ENCODE measurements at places on chromosomes 7 and 10.

DNA sequence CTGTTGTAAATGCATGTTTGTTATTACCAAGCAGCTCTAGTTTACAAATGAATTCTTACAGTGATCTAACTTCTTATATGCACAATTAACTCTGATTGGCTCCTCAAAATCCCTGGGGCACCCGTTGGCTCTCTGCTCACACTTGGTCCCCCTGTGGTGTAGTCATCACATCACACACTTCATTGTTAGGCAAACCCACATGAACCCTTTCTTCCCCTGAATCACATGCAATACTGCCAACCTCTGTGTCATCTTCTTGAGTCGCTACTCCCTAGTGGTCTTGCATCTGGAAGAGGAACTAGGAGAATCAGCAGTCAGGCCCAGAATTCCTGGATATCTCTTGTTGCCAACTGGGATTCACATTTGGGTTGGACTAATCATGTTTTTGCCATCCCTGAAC, 73.1 kb downstream of the CD36 start:
- DNase-seq: no peak

DNA sequence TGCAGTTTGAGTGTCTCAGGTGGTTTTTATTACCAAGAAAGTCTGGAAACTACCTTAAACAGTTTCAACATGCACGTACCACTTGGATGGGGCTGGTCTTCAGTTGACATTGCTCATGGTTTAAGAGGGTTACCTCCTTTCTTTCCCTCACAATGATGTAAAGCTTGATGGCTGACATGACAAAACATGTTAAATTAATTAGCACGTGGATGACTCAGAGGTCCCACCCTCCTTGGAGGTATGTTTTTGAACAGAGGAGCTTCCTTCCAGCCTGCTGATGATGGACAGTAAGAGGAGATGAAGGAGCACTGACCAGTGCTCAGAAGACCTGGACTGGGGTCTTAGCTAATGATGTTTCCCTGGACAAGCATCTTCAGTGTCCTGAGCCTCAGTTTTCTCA, 322.3 kb upstream of the PODXL start:
- no peak for DNase-seq

DNA sequence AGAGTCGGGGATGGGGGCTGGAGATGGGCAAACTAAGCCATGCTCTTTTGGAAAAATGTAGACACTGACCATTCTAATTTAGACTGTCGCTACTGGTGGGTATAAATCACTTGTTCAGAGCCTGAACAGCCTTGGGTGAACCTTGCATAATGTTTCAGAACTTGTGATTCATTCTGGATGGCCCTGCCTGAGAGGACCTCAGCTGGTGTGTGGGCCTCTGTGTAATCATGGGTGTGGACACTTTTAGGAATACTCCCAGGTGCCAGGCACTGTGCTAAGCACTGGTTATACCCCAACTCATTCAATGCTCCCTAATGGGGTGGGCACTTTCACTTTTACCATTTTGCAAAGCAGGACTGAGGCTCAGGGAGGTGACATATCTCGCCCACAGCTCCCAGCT, 26.8 kb upstream of the TM9SF3 start:
- no peak for DNase-seq

- DNase-seq: no peak
Observed at GRCh38 chr7:85033263-85033662, 153.6 kb downstream of the SEMA3D start.

DNA sequence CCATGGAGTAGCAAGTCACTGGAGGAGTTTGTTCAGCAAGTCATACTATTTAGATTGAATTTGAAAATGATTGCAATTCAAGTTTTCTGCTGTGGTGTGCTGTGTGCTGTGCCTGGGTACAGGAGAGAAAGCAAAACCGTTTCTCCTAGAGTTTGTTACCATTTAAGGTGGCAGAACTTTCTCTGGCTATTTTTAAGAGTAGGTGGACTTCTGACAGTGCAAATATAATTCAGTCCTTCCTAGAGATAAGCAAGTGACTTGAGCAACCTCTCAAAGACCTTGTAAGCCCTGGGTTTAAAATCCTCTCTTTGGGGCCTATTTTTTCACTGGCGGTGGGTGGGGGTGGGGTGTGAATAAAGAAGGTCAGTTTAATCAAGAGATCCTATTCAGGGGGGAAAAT, 42.9 kb upstream of the FGL2 start:
- DNase-seq: no peak

DNA sequence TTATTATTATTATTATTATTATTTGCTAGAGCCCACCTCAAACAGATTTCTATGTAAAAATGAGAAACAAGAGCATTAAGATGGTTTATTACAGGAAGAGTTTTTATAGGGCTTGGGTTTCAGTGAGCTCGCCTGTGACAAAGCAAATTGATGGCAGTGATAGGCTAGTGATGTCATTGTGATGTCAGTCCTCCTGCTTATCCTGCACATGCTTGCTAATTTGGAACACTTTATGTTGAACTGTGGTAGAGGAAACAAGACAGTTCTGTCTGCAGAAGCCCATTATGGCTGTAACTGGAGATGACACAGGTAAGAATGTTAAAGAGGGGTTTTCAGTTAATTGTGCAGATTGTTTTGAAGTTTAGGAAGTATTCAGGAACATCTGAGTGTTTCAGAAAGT, 68.3 kb downstream of the CREM start:
- DNase-seq: no peak

- no peak for DNase-seq
Observed at GRCh38 chr7:38679419-38679818, 48.2 kb upstream of the AMPH start.

- DNase-seq: peak; percentile 0
Observed at GRCh38 chr7:145520284-145520683, 596.3 kb upstream of the CNTNAP2 start.

- no peak for DNase-seq
Observed at GRCh38 chr10:96585736-96586418, 935 bp downstream of the TM9SF3 start.

DNA sequence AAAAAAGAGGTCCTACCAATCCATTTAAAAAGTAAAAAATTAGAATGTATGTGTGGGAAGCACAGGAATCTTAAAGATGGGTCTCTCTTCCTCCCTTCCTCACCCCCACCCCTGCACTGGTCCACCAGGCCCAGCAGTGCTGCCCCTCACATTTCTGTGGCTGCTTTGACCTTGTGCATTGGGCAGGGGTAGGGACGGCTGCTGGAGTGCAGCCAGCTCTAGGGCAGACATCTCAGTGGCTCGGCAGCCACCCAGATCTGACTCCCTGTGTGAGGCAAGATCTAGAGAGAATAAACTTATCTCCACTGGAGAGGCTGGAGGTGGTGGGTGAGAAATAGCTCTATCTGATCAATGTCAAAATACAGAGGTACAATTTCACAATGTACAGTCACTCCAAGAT, 6.7 kb downstream of the FAM180A start:
- DNase-seq: no peak

GRCh38 chr7:20310963-20311742, 19.5 kb upstream of the ITGB8 start:
- no peak for DNase-seq

DNA sequence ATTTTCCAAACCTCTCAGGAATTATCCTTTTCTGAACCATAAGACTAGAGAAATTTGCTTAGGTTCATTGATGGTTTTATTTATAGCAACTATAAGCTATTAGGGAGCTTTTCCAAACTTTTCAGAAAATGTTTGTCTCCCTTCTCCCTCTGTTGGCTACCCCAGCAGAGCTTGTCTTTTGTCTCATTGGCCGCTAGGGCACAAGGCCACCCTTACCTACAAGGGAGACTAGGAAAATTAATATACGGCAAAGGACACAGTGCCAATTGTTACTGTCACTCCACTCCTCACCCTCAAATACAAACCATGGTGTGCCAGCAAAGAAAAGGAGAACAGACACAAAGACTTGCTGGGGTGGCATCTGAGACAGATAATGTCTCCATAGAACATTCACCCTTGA, 471.4 kb downstream of the XPNPEP1 start:
- no peak for DNase-seq

GRCh38 chr7:90666186-90666585, 70.1 kb downstream of the CDK14 start:
- DNase-seq: no peak

DNA sequence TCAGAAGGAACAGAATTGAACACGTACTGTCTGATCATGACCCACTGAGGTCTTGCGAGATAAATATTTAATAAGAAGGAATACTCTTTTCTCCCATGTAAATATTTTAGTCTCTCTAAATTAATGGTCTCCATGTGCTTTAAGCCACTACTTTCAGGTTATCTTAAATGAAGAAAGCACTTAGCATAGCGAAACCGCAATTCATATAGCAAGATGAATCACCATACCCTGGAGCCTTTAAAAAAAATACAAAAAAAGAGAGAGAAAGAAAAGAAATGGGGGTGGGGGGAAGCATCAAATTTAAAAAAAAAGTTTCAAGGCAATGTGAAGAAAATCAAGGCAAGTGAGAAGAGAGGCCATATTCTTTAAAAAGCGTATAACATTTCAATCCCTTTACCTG, 82.5 kb downstream of the CTTNBP2 start:
- DNase-seq: no peak

DNA sequence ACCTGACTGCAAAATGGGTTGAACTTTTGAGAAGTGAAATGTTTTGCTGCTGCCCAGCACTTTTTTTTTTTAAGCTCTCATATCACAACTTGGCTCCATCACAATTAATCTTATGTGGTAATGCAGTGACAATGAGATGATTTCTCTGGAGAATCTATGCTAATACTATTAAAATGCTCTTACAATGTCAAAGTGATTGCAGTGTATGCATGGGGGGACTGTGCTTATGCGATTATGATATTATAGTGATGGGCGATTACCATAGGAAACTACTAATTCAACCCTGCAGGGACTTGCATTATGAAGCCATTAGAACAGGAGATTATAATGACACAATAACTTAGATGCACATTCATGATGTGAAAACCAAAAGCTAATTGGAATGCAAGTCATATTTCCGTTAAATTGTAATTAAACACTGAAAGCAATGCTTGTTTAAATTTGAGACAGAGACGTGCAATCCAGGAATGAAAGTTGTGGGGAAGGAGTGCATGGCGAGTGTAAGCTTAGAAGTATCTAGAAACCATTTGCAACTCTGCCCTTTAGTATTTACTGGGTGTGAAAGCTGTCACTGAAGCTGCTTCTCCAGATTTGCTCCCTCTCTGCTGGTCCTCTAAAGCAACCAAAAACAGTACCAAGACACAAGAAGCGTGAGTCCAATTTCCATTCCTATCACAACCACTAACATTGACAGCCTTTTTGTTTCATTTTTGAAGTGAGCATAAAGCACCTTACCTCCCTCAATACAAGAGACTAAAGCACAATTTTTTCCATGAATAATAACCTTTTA, 21.6 kb downstream of the PTER start:
- no peak for DNase-seq
